ENCODE measurements at places on chromosomes 7 and 10. TPM values are rescaled to one million over a fixed set of nuclear protein-coding genes. Genes with fewer than 3 reads are reported as not detected.
A peak's percentile ranks its signal among the peaks of the same experiment; 100 is the strongest.

FXYD4 gene
- total RNA-seq = not detected

SPDYE2B gene
- not detected for total RNA-seq

POLR1F gene
- 31.7 TPM for total RNA-seq

CTTNBP2 gene
- total RNA-seq = not detected

PDK4 gene
- total RNA-seq = not detected

DNA sequence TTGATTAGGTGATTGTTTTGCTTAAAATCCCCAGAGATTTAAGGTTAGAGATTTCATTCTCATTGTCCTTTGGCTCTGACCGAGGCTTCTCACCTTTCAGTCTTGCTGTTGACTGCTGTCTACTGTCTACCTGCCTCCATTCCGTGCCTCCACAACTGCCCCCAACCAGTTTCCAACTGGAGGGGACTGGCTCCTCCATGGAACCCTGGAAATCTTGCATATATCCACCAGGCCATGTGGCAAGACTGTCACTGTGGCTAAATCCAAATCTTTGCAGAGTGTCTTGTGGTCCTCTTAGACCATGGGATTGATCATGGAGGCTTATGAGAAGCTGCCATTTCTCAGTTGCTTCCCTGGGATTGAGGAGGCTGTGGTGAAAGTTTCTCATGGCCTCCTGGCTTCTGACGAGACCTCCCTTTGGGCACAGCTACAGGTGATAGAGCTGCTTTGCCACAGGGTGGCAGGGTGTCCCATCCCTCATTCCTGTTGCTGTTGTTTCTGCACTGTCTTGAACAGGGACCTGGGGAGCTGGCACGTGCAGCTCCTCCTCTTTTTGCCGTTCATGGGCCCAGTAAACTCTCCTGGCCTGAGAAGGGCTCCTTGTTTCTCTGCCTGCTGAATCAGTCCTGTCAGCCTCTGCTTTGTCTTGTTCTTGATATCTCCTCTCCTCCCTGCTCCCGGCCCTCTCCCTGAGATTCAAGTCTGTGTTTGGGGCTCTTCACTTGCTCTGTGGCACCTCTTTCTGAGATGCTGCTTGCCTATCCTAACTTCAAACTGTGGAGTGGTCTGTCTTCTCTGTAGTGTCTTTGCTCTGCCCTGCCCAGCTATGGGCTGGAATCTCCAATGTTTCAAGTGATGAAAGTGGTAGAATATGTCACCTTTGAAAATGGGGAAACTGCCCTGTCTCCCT is 63.6 kb upstream of the IGFBP3 start:
- H3K27ac ChIP-seq = no peak overlapping the region
- H3K27me3 ChIP-seq = no peaks in the 10 kb centered on the region
- H3K36me3 ChIP-seq = no peaks in the 10 kb centered on the region
- no peak overlapping the region for H3K4me3 ChIP-seq
- no peaks in the 10 kb centered on the region for H3K4me1 ChIP-seq
- DNase-seq = no peak

DNA sequence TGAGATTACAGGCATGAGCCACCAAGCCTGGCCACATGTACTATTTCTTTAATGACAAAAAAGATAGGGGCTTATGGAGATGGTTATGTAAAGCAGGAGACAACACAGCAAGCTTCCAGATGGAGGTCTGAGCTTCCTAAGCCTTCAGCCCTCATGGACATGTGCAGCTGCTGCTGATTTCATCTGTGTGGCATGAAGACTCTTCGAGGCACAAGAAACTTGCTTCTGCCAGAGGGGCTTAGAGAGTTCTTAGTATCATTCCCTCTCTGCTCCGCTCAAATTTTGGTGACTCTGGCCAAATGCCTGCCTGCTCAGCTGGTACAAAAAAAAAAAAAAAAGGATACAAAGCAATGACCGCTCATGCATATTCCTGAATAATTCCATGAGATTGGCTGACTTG is 552.5 kb downstream of the TYW1 start:
- no peaks in the 10 kb centered on the region for H3K36me3 ChIP-seq
- H3K27me3 ChIP-seq = no peaks in the 10 kb centered on the region
- no peak overlapping the region for H3K27ac ChIP-seq
- DNase-seq = no peak

- H3K36me3 ChIP-seq = no peaks in the 10 kb centered on the region
- no peak overlapping the region for H3K27ac ChIP-seq
- DNase-seq = no peak
- H3K4me1 ChIP-seq = no peaks in the 10 kb centered on the region
- H3K4me3 ChIP-seq = no peak overlapping the region
- no peaks in the 10 kb centered on the region for H3K27me3 ChIP-seq
Observed at GRCh38 chr7:17680026-17680425, 260.3 kb downstream of the SNX13 start.

- no peaks in the 10 kb centered on the region for H3K36me3 ChIP-seq
- no peak overlapping the region for H3K4me3 ChIP-seq
- DNase-seq = peak; percentile 30
- peaks cover 69% of the 10 kb centered on the region for H3K27me3 ChIP-seq
- peaks cover 55% of the 10 kb centered on the region for H3K4me1 ChIP-seq
- no peak overlapping the region for H3K27ac ChIP-seq
Observed at GRCh38 chr7:5429253-5429856, 5.7 kb upstream of the TNRC18 start.

- H3K27me3 ChIP-seq = no peaks in the 10 kb centered on the region
- DNase-seq = no peak
- H3K4me1 ChIP-seq = no peaks in the 10 kb centered on the region
- H3K27ac ChIP-seq = no peak overlapping the region
- no peak overlapping the region for H3K4me3 ChIP-seq
- peaks cover 64% of the 10 kb centered on the region for H3K36me3 ChIP-seq
Observed at GRCh38 chr7:44394112-44394447, 68.7 kb upstream of the CAMK2B start.

DNA sequence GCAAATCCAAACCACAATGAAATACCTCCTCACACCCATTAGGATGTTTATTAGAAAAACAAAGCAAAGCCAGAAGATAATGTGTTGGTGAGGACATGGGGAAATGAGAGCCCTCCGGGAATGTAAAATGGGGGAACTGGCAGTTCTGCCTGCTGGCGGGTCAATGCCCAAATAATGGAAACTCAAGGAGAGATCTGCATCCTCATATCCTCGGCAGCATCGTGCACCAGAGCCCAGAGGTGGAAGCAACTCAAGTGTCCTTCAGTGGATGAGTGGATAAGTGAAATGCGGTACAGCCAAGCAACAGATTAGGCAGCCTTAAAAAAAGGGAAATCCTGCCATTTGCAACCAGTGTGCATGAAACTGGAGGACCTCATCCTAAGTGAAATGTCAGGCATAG is 325.2 kb downstream of the WDR37 start:
- H3K36me3 ChIP-seq = no peaks in the 10 kb centered on the region
- H3K4me1 ChIP-seq = no peaks in the 10 kb centered on the region
- peaks cover 28% of the 10 kb centered on the region for H3K27me3 ChIP-seq
- DNase-seq = no peak

GRCh38 chr7:102431617-102432298 is 1.6 kb upstream of the ORAI2 start:
- peak overlapping the region; percentile 92 for H3K27ac ChIP-seq
- H3K4me3 ChIP-seq = peak overlapping the region; percentile 26
- H3K36me3 ChIP-seq = no peaks in the 10 kb centered on the region
- H3K4me1 ChIP-seq = peaks cover 85% of the 10 kb centered on the region

DNA sequence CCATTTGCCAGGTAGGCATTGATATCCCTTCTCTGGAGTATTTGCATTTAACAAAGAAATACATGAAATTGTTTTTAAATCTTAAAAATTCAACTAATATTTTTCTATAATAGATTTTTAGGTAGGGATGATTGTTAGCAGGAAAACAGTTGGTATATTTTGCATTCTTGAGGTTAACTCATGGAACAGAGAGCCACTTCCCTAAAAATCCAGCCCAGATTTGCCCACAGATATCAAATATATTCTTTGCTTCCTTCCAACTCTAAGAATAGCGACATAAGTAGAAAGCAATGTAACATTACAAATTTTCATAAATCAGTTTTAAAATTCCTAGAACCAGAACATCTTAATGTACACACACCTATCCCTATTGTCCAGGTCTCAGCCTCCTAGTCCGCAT is 45.0 kb upstream of the ANLN start:
- H3K27ac ChIP-seq = no peak overlapping the region
- no peaks in the 10 kb centered on the region for H3K4me1 ChIP-seq
- DNase-seq = no peak
- no peaks in the 10 kb centered on the region for H3K27me3 ChIP-seq

- no peaks in the 10 kb centered on the region for H3K27me3 ChIP-seq
- H3K36me3 ChIP-seq = no peaks in the 10 kb centered on the region
- H3K27ac ChIP-seq = no peak overlapping the region
- no peak overlapping the region for H3K4me3 ChIP-seq
- H3K4me1 ChIP-seq = no peaks in the 10 kb centered on the region
Observed at GRCh38 chr7:44348851-44349781, 23.7 kb upstream of the CAMK2B start.

DNA sequence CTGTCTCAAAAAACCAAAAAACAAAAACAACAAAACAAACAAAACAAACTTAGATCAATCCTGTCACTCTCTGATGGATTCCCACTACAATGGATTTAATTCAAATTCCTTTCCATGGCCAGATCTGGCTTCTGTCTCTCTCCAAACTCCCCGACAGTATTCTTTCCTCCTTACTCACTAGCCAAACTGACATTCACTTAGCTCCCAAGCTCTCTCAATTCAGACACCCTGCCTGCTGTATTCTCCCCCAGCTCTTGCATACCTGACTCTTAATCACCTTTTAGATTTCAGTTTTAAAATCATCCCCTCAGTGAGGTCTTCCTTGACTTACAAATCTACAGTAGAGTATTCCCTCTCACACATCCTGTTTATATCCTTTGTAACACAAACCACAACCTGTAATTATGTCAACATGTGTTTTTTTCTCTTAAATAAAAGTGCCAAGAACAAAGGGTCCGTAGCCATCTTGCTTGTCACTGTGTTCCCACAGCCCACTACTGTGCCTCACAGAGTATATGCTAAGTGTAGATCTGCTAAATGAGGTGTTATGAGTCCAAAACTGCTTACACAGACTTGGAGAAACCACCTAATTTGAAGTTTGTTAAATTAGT is 14.4 kb downstream of the HERPUD2 start:
- H3K27me3 ChIP-seq = no peaks in the 10 kb centered on the region
- H3K4me3 ChIP-seq = no peak overlapping the region
- H3K27ac ChIP-seq = no peak overlapping the region
- peaks cover 17% of the 10 kb centered on the region for H3K4me1 ChIP-seq
- no peak for DNase-seq

DNA sequence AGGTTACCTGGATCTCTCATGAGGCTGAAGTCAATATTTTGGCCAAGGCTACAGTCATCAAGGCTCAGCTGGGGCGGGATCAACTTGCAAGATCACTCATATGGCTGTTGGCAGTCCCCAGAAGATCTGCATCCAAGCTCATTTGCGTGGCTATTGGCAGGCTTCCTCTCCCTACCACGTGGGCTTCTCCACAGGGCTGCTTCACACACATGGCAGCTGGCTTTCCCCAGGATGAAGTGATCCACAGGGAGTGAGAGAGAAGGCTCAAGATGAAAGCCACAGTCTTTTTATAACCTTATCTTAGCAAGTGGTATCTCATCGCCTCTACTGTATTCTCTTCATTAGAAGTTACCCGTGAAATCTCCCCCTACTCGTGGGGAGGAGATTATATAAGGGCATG is 167.4 kb downstream of the TMEM26 start:
- H3K27ac ChIP-seq = no peak overlapping the region
- DNase-seq = no peak
- H3K27me3 ChIP-seq = no peaks in the 10 kb centered on the region
- H3K4me3 ChIP-seq = no peak overlapping the region
- no peaks in the 10 kb centered on the region for H3K36me3 ChIP-seq

- no peaks in the 10 kb centered on the region for H3K36me3 ChIP-seq
- no peak overlapping the region for H3K27ac ChIP-seq
- DNase-seq = no peak
- no peak overlapping the region for H3K4me3 ChIP-seq
- H3K4me1 ChIP-seq = no peaks in the 10 kb centered on the region
Observed at GRCh38 chr7:2010551-2011265, 222.0 kb downstream of the MAD1L1 start.

DNA sequence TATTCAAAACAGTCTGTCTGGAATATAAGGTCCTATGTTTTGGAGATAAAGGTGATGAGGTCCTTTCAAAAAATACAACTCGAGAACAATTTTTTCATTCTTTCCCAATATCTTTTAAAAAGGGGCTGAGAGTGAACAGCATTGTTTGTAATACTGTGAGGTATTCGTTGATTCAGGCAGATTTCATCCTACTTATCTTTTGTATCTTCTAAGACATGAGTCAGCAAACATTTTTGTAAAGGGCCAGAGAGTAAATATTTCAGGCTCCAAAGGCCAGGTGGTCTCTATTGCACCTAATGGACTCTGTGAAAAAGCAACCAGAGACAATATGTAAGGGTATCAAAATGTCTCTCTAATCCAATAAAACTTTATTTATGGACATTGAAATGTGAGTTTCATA is 8.1 kb upstream of the ANK3 start:
- no peaks in the 10 kb centered on the region for H3K36me3 ChIP-seq
- no peak for DNase-seq
- no peak overlapping the region for H3K4me3 ChIP-seq
- no peaks in the 10 kb centered on the region for H3K27me3 ChIP-seq

DNA sequence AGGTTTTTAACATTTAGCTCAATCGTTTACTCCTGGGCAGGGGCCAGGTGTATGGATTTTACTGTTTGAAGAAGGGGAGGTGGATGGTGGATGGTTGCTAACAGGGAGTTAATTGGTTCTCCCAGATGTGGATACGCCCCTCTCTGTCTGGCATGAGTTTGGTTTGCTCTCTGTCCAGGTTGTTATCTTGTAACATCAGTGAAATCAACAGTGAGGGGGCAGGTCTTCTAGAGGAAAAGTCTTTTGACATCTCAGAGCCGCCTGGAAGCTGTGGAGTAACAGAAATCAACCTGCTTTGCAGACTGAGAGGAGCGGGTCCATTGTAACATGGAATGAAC is 243.4 kb downstream of the MGMT start:
- no peaks in the 10 kb centered on the region for H3K4me1 ChIP-seq
- H3K27ac ChIP-seq = no peak overlapping the region
- no peak for DNase-seq
- no peak overlapping the region for H3K4me3 ChIP-seq
- H3K27me3 ChIP-seq = no peaks in the 10 kb centered on the region

GRCh38 chr7:98034081-98035035 is 44.4 kb upstream of the OCM2 start:
- no peak overlapping the region for H3K27ac ChIP-seq
- H3K36me3 ChIP-seq = no peaks in the 10 kb centered on the region
- DNase-seq = no peak
- no peaks in the 10 kb centered on the region for H3K4me1 ChIP-seq
- no peaks in the 10 kb centered on the region for H3K27me3 ChIP-seq

DNA sequence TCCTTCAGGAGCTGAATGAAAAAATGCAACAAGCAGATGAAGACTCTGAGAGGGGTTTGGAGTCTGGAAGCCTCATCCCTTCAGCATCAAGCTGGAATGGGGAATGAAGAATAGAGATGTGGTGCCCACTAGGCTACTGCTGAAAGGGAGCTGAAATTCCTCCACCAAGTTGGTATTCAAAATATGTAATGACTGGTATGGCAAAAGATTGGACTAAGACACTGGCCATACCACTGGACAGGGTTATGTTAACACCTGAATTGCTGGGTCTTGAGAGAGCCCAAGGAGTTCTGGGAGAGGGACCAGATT is 5.4 kb downstream of the IFIT2 start:
- H3K36me3 ChIP-seq = peaks cover 30% of the 10 kb centered on the region
- no peaks in the 10 kb centered on the region for H3K27me3 ChIP-seq
- DNase-seq = no peak
- H3K4me3 ChIP-seq = no peak overlapping the region
- H3K4me1 ChIP-seq = peaks cover 15% of the 10 kb centered on the region

- H3K27ac ChIP-seq = no peak overlapping the region
- H3K36me3 ChIP-seq = no peaks in the 10 kb centered on the region
- no peaks in the 10 kb centered on the region for H3K4me1 ChIP-seq
Observed at GRCh38 chr10:61821153-61821552, 80.3 kb upstream of the ARID5B start.
